ENCODE measurements at places on chromosomes 5 and 9.

DNA sequence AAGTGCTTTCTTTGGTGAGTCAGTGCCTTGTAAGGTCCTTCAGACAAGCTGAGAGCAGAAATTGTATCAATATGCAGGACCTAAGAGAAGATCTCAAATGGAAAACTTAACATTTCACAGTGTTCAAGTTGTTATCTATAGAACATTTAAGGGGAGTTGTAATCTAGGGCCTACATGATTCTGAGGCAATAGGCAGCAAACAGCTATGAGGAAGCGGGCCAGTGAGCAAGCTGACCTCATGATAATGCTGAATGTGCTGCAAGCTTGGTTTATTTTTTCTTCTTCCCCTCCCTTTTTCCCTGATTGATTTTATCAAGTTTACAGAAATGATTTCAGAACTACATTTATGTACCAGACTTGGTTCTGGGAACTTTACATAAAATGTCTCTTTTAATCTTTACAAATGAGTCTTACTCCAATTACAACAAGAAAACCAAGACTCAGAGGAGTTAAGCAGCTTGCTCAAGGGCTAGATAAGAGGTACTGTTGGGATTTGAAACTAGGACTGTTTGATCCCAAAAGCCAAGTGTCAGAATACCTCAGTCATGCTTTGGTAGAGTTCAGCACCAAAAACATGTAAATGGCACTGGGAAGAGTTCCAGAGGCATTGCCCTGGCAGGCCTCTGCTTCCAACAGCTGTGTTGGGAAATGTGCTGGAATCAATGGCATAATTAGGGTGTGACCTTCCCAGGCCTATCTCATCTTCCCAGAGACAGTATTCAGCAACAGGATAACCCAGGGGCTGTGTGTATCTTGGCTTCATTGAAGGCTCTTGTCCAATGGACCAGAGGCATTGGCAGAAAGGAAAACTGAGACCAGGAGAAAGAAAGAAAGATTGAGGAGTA, 130.1 kb downstream of the LRRC70 start:
- DNase-seq = no peak

GRCh38 chr5:55816342-55816741, 34.8 kb upstream of the IL31RA start:
- no peak for DNase-seq

GRCh38 chr9:89179895-89180734, 1.5 kb upstream of the SHC3 start:
- peak; percentile 40 for DNase-seq

DNA sequence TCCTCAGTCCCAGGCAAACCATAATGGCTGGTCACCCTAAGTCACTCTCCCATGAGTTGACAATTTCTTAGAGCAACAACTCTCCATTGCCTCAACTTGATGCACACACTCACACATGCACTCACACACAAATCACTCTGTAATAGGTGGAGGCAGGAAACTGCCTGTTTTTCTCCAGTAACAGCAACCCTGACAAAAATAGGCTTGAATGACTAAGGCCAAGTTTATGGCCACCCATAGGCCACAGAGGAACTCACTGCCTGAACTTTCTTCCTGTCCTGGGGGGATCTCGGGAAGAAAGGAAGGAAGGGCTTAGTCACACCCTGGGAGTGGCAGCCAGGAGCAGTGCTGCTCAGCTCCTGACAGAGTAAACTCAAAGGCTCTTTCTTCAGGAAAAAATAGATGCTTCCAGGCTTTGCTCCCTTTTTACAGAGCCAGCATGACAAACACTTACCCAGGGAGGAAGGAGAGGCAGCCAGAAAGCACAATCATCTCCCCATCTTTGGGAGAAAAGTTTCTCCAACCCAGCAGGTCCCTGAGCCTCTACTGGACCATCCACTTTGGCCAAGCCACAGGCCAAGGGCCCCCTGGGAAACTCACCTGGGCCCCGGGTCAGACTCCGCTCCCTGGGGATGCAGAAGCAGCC, 368 bp downstream of the SH3TC2 start:
- no peak for DNase-seq

DNA sequence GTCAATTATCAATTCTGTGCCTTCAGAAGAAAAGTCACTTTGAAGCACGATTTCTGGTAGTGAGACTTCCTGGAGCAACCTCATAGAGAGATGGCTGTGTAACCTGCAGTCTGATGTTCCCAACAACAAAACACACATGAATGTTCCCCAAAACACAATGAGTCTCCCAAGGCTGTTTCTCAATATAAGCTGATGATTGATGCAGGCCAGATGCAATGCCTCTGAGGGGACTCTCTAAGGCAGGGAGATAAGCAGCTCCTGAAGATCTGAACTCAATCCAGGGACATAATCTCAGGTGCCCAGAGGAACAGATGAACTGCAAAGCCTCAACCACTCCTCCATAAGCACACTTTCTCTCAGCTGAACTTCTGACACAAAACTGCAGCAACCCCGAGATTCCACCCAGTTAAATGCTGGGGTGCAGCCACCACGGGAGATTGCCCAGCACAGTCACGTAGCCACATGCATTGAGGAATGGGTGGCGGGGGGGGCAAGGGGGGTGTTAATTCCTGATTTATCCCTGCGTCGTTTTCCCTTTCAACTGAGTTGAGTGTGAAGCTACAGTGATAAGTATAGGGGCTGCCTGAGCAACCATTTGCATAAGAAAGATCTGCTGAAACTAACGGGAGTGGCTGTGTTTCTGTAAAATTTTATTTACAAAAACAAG, 122.7 kb upstream of the RASEF start:
- DNase-seq = no peak

DNA sequence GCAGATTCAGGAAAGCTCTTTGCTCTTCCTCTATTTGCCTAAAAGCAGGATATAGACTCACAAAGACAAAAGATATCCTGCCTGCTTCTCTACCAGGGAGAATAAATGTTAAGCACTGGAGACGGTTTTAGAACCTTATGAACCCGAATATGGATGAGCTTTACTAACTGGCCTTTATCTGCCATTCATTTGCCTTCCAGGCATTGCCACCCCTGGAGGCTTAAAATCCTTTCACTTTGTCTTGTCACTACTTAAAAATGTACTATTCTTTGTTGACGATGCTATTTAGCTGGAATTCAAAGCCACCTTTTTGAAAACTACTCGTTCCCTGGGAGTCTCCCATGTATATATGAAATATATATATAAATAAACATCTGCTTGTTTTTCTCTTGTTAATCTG, 23.2 kb upstream of the LVRN start:
- no peak for DNase-seq

DNA sequence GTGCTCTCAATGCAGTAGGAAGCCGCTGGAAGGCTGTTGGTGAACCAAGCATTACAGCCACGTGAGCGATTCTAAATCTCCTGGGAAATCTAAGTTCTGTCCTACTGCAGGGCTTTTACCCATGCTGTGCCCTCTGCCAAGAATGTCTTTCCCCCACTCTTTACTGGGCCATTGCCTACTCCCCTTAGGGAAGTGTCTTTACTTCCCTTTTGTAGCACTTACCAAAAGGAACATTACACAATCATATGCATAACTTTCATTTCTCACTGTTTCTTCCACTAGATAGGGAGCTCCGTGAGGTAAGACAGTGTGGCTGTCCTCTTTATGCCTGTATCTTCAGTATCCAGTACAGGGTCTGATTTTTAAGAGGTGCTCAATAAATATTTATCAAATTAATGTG, 241.7 kb upstream of the NR4A3 start:
- no peak for DNase-seq

GRCh38 chr5:100797861-100798260, 105.2 kb downstream of the ST8SIA4 start:
- no peak for DNase-seq

DNA sequence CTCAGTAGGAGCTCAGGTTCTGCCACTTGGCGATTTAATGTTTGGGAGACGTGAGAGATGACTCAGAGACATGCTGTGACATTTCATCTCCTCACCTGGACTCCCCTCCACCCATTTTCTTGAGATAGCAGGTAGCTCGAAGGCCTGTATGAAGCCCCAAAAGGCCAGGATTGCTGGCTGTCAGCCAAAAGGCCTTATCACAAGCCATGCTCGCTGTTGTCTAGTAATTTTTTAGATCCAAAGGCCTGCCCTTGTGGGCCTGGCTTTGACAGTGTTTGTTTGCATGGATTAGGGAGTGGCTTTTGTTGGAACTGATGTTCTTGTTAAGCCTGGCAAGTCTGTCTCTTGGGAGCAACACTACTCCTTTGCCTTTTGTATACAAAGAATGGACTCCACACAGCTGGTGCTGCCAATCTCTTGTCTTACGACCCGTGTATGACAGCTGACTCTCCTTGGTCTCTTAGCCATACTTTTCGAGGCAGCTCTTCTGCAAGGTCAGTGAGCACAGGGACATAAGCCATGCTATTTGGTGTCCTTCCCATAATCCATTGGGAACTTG, 22.7 kb downstream of the CAVIN4 start:
- no peak for DNase-seq

DNA sequence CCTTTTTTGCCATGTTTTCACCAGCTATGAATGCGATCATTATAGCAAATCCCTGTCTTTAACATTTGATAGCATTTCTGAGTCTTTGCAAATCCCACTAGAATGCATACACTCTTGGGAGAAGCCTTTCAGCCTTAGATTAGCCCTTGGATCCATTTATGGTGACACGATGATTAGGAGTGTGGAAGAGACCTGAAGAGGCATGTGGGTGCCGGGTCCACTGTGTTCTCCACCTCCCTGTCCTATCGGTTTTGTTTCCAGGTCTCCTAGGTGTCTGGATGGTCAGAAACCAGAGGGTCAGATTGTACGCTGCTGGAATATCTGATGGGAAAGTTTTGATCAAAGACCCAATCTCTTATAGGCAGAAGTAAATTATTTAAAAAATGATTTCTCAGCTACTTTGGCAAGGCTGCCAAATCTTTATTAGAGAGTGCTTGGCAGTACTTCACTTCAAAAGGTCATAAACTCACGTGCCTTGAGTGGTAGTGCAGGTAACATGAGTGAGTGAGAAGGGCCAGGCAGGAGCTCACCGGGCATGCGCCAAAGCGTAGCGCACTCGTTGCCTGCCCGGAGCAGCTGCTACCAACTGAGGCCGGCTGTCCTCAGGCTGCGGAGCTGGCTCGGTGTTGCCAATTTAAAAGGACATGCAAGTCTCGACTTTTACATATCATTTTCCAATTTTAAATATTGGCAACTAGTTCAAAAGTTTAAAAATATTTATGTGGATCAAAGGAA, 51.3 kb downstream of the PCSK5 start:
- no peak for DNase-seq
